ENCODE measurements at places on chromosomes 7 and 10.

DNA sequence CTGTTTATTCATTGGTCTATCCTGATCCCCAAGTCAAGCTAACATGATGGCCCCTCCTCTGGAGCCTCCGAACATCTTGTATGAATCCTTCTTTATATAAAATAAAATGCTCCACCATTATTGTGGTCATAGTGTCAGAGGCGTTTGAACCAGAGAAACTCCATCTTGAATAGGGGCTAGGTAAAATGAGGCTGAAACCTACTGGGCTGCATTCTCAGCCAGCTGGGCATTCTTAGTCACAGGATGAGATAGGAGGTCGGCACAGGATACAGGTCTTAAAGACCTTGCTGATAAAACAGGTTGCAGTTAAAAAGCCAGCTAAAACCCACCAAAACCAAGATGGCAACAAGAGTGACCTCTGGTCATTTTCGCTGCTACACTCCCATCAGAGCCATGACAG, 905.8 kb upstream of the AUTS2 start:
- DNase-seq = no peak

- no peak for DNase-seq
Observed at GRCh38 chr10:3554121-3554522, 230.9 kb downstream of the KLF6 start.

DNA sequence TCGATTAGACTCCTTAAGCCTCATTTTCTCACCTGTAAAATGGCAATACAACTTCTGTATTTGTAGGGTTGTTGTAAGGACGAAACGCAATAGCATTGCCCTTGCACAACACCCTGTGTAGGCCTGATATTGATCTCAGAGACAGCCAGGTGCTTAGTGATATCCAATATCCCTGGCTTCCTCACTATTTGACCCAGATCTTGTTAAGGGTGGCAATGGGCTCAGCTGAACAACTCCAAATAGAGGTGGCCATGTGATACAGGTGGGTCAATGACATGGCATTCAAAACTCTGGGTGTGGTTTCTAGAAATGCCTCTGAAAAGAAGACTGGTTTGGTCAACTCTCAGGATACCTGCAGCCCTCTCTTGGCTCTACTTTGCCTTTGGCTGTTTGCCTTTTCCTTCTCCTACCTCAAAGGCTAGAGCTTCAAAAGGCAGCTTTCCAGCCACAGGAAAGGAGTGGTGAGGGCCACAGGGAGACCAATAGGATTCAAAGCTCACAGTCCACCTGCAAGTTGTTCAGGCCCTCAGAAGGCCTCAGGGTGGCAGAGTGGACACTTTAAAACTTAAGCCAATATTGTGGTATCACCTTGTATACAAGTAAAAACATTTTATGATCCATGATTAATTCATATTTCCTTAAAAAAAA, 14.9 kb upstream of the GATAD1 start:
- no peak for DNase-seq

GRCh38 chr7:14875941-14876587, 26.5 kb downstream of the DGKB start:
- no peak for DNase-seq

DNA sequence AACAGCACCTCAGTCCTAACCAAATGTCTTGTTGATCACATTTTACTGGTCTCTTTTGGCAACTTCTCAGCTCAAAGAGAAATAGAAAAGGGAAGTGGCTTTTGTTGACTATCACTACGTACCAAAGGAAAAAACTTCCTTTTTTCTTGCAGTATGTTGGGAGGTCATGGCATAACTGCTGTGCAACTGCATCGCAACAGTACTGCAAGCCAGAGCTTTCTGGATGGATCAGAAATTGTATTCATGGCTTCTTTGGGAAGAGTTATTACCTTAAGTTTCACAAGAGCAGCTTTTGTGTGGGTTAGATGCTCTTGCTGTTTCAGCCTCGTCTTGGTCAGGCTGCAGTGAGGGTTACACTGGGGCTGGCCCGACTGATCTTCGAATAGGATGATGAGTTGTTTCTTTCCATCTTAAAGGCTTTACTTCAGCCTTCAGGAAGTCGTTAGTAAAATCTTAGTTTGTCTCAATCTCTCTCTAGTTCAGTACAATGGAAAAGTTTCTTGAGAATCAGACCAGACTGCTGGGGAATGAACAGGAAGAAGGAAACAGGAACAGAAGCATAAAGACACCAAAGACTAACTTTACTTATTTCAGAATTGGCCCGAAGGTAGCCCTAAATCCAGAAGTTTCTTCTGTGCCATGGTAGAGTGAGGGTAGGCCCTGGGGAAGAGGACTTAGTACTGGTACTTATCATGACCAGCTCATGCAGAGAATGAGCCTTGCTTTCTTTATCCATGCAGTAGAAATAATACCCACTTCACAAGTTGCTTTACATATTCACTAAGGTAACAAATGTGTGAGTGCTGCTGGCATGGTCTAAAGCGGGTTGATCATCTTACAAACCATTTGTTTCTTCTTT, 153.6 kb downstream of the CELF2 start:
- DNase-seq = no peak

DNA sequence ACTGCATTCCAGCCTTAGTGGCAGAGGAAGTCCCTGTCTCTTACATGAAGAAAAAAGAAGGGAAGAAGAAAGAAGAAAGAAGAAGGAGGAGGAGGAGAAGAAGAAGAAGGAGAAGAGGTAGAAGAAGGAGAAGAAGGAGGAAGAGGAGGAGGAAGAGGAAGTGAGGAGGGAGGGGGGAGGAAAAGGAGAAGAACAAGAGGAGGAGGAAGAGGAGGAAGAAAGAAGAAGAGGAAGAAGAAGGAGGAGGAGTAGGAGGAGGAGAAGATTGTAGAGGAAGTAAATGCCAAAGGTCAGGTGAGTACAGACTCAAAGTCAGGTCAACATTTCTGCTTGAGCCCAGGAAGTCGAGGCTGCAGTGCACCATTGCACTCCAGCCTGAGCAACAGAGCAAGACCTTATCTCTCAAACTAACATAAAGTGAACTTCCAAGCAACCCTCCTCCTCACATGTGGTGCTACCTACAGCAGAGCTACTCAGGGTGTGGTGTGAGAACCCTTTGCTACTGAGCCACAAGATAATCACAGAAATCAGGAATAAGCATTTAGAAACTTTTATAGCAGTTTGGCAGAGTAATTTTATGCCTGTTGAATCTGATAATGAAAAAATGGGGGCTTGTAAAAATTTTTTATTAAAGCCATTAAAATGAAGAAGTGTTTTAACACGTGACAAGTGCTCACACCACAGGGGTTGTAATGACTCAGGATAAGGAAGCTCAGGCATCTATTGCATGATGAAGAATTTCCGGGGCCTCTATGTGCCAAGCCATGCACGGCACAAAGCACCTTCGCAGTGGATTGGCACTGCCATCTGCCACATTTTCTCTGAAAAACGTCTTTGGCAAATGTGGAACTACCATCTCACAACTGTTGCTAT, 224.9 kb upstream of the AUTS2 start:
- DNase-seq = no peak

GRCh38 chr7:70504254-70504653, 627.7 kb upstream of the GALNT17 start:
- DNase-seq = peak; percentile 18

- peak; percentile 37 for DNase-seq
Observed at GRCh38 chr7:105794741-105795729, 81.4 kb downstream of the ATXN7L1 start.

- DNase-seq = no peak
Observed at GRCh38 chr10:124322191-124322980, 96.3 kb downstream of the OAT start.

DNA sequence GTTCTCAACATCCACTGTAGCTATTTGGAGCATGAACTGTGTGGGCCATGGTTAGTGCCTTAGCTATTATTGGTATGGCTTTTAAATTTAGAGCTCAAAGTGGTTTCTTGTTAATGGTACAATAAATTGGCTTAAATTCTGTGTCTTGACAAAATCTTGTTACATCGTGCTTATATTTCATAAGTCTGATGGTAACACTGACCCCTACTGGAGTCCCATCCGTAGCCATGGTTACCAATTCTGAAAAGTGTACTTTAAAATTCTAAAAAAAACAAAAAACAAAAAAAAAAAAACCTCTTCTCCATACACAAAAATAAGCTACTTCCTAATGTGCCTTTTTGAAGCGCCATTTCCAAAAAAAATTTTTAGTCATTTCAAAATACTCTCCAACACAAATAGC, 6.4 kb upstream of the RPP30 start:
- DNase-seq = peak; percentile 1

DNA sequence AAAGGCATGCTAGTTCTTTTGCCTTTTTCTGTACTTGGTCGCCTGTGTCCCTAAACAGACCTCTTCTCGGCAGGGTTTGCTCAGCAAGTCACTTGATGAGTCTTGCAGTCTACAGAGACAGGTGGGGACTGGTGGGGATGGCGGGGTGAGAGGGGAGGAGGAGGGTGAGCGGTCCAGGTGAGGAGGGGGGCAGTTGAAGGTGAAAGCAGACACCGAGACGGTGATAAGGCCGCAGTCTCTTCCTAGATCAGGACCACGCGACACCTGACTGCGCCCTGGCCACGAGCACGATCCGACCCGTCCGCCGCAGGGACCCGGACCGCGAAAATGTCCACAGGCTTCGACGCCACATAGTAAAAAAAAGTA, 566 bp downstream of the ASNS start:
- DNase-seq = peak; percentile 60

DNA sequence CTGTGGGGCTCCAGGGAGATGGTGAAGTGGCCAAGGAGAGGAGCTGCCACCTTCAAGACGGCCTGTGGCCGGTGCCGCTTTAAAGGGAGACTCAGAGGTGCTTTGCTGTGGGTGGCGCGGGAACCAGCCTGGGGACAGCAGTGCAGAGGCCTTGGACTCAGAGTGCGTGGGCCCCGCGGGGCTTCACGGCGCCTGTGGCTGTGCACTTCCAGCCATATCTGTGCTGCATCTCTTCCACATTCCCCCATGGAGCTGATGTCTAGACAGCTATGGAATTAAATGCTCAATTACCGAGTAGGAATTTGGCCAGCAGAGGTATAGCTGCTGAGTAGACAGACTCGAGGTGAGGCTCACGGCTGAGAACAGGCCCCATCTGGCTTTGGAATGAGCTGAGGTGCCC, 41.7 kb downstream of the HTRA1 start:
- no peak for DNase-seq
